ENCODE measurements at places on chromosomes 2 and 18.

- DNase-seq, result peak; percentile 53
Observed at GRCh38 chr2:119760956-119761275, 1.2 kb downstream of the PTPN4 start.

DNA sequence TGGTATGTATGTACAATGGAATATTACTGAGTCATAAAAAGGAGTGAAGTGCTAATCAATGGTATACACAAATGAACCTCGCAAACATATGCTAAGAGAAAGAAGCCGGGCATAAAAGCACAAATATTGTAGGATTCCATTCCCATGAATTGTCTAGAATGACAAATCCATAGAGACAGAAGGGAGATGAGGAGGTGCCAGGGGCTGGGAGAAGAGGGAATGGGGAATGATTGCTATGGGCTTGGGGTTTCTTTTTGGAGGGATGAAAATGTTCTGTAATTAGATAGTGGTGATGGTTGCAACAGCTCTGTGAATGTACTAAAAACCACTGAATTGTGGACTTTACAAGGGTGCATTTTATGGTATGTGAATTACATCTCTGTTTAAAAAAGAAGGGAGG, 73.5 kb downstream of the GLI2 start:
- DNase-seq, result no peak

- peak; percentile 67 for DNase-seq
Observed at GRCh38 chr2:241877989-241878970, 8.8 kb downstream of the RTP5 start.

- no peak for DNase-seq
Observed at GRCh38 chr2:73004889-73005596, 66.5 kb downstream of the SFXN5 start.

GRCh38 chr2:174593574-174594203, 3.9 kb downstream of the WIPF1 start:
- DNase-seq, result no peak

DNA sequence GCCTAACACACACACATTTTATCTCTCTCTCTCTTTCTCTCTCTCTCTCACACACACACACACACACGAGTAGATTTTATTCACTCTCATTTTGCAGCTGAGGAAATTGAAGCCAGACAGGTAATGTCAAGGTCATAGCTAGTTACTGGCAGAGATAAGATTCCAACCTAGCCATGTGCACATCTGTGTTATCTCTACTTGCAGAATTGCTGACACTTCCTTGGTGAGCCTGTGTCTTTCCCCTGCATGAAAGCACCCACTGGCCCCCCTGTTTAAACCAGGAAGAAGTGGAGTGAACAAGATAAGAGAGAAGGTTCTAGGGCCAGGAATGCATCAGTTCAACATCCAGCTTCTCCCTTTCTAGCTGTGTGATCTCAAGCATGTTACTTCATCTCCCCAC, 423.7 kb downstream of the TXNL1 start:
- no peak for DNase-seq

GRCh38 chr18:47758000-47758399, 172.5 kb downstream of the SMAD2 start:
- DNase-seq, result peak; percentile 8

DNA sequence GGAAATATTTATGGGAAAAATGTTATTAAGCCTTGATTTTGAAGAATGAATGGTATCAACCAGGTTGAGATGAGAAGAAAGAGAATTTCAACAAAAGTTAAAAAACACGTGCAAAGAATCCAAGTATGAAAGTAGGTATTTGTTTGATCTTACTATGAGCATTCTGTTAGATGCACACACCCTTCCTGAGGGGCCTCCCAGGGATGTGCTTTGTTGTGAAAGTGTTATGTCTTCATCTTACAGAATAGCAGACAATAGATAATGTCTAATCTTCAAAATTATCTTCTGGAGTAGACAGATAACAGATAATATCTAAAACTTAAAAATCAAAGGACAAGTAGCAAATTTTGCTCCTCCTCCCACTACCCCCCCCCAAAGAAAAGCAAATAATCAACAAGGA, 155.2 kb upstream of the COL3A1 start:
- DNase-seq, result no peak

Measured in epithelial cell of esophagus (primary cell).